GM23248 (cell line): ENCODE measurements at places on chromosomes 2 and 18.

DNA sequence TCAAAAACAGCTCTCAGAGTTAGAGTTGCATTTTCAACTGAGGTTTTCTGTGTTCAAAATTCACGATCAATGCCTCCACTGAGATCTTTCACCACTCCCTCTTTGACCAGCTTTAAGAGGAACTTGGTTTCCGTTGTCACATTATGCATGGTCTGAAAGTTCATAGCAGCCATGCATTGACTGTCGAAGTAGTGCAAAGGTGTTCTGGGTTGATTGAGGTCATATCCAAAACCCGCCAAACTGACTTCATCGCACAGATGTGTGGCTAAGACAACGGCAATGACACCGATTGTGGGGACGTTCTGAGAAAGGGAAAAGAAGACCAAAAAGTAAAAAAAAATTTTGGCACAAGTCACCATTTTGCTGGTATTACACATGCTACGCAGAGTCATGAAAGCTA, 48.7 kb downstream of the ST3GAL5 start:
- DNase-seq = no peak
- no peak overlapping the region for H3K27ac ChIP-seq
- H3K27me3 ChIP-seq = no peaks in the 10 kb centered on the region
- H3K36me3 ChIP-seq = 0 out of 2 replicates have a peak, but pooled peaks cover 13% of the 10 kb centered on the region
- no peak overlapping the region for H3K4me3 ChIP-seq
- no peaks in the 10 kb centered on the region for H3K4me1 ChIP-seq

DNA sequence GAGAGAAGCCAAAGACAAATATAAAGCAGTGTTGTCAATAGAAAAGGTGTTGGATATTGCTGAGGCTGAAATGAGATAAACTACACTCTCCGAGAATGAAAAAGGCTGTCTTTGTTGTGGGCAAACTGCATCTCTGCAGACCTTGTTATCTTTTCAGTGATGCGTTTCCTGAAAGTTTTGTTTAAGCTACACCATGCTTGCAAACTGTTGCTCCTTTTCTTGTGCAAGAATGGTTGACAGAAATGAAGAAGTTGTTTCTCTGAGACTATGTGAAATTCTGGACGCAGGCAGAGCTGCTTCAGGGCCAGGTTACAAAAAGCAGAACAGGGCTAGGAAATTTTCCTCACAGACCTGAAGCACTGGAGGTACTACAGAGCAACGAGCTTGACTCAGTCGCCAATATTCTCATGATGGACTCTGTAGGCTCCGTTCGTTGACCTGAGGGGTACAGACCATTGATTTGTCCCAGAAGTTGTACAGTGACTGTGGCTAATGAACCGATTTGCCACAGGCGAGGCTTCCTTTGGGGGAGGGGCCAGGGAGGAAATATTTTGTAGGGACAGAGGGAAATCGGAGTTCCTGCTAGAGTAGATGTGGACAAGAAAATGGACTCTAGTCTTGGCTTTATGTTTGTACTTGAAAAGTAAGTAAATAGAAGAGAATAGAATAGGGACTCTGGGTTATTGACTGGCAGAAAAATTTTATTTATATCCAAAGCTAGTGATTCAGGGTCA, 3.5 kb upstream of the ATL2 start:
- H3K27me3 ChIP-seq = 0 out of 2 replicates have a peak, but pooled peaks cover 5% of the 10 kb centered on the region
- no peak overlapping the region for H3K4me3 ChIP-seq
- no peak overlapping the region for H3K27ac ChIP-seq
- H3K4me1 ChIP-seq = peaks cover under 1% of the 10 kb centered on the region; the same call in 1 of the 2 replicates
- no peaks in the 10 kb centered on the region for H3K36me3 ChIP-seq
- no peak for DNase-seq

DNA sequence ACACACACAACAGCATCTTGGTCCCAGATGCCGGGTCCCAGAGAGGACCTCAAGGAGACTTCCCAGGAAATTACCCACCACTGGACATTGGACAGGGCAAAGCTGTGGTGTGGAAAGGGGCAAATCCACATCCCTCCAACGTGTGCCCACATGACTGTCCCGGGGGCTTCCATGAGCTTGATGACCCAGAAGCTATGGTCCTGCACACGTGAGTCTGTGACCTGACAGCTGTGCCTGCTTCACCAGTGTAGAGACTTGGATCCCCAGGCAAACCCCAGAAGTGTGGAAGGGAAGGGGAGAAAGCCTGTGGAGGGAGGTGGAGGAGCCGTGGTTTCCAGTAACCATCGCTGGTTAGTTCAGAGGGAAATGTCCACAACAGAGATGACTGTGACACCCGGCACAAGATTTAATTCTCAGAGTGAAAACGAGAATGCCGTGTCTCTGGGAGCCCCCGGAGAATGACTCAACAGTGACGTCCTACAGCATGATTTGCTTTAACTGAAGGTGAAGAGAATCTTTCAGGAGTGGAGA, 19.1 kb upstream of the GPR55 start:
- DNase-seq = no peak
- no peaks in the 10 kb centered on the region; the same call in 1 of the 2 replicates for H3K27me3 ChIP-seq
- H3K4me3 ChIP-seq = no peak overlapping the region
- no peaks in the 10 kb centered on the region for H3K4me1 ChIP-seq
- no peaks in the 10 kb centered on the region for H3K36me3 ChIP-seq
- no peak overlapping the region for H3K27ac ChIP-seq

DNA sequence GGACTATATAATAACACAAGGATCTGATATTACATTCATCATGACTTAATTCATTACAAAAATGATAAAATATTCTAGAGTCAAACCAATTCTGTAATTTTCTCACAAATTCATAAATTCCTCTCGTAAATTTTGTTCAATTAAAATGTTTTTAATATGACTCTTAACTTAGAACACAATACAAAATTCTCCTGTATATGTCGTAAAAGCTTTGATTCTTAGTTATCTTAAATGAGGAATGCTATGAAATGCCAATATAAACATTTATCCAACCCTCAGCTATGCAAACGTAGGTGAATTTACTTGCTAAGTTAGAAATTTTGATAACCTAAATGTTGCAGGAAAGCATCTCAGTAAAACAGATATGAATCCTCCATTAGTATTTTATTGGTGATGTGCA, 28.9 kb downstream of the ARHGAP15 start:
- no peaks in the 10 kb centered on the region for H3K36me3 ChIP-seq
- DNase-seq = no peak
- no peaks in the 10 kb centered on the region for H3K4me1 ChIP-seq
- H3K4me3 ChIP-seq = no peak overlapping the region
- no peak overlapping the region for H3K27ac ChIP-seq
- H3K27me3 ChIP-seq = peaks cover 14% of the 10 kb centered on the region
